ENCODE measurements at places on chromosomes 2 and 18.

DNA sequence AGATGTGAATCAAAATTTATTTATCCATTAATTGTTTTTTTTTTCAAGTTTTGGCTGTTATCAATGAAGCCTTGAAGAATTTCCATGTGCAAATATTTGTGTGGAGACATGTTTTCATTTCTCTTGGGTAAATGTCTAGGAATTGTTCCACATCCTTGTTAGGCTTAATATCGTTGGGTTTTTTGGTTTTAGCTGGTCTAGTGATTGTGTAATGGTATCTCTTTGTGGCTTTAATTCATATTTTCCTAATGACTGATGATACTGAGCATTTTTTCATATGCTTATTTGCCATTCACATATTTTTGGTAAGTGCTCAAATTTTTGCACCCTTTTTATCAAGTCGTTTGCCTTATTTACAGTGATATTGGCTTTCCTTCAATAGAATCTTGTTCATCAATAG is 250.3 kb upstream of the EPHA4 start:
- no peak for DNase-seq

GRCh38 chr2:144267239-144267638 is 252.7 kb downstream of the ZEB2 start:
- DNase-seq: no peak

DNA sequence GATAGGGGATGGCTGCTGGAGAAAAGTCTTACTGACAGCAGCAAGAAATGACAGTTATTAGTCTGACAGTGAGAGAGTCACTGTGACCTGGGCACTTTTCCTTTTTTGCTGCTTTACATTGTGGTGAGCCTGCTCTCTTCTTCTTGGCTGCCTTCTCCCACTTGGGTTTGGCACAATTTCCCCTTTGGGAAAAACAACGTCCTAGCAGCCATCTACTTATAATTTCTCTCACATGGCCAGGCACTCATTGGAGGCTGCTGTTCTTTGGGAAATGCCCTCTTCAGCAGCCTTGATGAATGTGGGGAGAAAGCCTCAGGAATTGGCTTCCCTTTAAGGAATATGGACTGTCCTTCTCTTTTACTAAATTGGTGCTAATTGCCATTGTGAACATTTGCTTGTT is 60.4 kb upstream of the SLC1A4 start:
- no peak for DNase-seq

- no peak for DNase-seq
Observed at GRCh38 chr18:741931-742512, 29.6 kb upstream of the ENOSF1 start.

DNA sequence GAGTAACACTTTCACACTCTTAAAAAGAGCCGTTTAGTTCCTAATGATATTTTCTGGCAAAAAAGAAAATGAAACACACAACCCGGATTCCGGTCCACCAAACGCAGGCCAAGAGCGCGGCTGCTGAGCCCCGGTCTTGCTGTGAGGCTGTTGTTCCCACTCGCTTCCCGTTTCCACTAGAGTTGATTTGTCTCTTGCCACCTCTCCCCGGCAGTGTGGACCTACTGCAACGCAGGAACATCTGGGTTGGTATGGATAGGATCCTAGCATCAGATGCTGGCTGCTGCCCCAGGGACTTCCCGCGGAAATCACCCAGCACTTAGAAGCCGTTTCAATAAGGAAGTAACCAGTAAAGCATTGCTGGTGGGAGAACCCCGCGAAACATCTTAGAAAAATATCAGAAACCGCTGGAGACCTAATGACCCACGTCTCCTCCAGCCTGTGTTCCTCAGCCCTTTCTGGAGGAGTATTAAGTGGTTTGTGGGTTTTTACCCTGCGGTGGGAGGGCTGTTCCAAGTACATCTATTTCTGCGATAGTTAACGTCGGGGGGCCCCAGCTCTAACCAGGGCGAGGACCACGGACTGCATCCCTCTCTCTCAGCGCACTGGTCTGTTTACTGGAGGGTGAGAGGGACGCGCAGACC is 939 bp downstream of the DOCK10 start:
- no peak for DNase-seq

DNA sequence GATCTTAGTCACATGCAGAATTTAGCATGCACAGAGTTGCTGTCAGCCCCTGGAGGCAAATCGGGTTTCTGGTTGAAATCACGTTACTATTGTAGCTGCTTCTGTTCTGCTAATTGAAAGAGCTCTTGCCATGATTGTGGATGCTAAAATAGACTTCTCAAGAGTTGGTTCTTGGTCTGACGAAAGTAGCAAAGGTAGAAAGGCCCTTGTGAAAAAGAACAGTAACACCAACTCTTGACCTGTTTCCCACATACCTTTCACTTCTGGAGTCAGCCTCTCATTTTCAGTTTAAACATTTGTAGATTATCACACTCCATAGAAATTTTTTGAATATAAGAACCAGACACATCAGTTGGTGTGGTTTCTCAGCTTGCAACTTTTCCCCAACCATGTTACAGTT is 110.0 kb upstream of the EPB41L3 start:
- no peak for DNase-seq

- DNase-seq: no peak
Observed at GRCh38 chr18:63292831-63293683, 26.5 kb downstream of the BCL2 start.

DNA sequence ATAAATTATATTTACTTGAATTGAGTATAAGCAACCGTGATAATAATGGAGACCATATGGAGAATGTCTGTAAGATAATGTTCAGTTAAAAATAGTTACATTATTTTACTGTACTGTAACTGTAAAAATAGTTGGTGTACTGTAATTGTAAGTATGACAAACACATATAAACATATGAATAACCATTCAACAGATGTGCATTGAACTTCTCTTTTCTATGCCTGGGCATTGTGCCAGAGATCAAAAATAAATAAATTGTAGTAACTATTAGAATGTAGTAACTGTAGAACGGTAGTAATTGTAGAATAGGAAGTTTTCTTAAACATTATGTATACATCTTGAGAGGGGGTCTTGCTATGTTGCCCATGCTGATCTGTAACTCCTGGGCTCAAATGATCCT is 287.4 kb upstream of the EPAS1 start:
- no peak for DNase-seq

DNA sequence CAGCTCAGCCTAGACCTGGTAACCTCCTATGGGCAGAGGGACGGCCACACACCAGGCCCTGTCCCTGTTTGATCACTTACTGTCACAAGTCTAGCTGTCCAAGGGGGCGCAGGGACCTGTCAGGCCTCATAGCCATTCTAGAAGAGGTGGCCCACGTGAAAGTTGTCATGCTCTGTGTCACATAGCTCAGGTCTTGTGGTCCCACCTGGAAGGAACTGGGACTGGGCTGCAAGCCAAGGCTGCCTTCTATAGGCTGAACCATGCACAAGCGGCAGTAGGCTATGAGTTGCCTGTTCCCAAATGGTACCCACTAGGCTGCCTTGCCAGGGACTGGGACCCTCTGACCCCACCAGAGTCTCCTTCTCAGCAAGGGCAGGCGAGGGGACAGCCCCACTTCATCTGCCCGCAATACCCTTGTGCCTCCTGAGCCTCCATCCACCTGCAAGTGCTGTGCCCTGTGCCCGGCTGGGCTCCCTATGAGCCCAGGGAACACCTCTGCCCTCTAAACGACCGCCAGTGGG is 177.5 kb downstream of the ANAPC1 start:
- DNase-seq: no peak

- no peak for DNase-seq
Observed at GRCh38 chr2:176813621-176814049, 399.0 kb upstream of the HNRNPA3 start.

DNA sequence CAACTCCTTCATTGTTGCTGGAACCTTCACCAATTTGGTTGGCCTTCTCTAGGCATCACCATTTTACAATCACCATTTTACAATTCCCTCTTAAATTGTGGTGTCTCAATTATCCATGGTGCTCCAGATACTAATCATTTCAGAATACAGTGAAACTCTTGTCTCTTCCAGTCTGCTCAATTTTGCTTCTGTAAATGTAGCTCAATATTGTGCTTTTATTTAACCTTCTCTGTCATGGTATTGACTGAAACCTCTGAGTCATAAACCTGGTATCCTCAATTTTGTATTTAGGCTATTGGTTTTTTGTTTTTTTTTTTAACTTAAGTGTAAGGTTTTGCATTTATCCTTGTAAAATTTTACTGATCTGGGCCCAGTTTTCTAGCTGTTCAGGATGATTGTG is 16.1 kb downstream of the STRADB start:
- DNase-seq: no peak

DNA sequence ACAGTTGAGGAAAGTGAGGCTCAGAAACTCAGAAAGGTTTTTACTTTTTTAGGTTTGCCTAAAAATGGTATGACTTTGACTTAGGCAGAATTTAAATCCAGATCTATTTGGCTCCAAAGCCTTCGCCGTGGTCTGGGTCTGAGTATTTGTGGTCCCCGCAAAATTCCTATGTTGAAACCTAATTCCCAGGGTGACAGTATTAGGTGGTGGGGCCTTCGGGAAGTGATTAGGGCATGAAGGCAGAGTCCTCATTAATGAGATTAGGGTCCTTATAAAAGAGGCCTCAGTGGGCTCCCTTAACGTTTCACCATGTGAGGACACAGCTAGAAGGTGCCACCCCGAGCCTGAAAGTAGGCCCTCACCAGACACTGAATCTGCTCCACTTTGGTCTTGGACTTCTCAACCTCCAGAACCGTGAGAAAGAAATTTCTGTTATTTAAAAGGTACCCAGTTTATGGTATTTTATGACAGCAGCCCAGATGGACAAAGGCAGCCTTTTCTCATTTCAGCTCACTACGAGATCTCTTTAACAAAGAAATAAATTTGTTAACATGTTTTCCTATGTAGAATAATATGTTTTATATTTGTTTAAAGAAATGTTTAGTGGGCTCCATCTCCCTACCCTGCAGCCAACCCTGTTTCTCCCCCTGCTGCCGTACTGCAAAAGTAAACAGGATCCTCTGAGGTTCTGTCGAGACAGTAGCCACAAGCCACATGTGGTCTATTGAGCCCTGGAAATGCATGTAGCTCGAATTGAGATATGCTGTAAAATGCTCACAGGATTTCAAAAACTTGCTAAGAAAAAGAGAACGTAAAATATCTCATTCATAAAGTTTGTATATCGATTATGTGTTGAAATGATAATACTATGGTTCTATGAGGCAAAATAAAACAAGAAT is 80.6 kb downstream of the MOGAT1 start:
- DNase-seq: no peak

DNA sequence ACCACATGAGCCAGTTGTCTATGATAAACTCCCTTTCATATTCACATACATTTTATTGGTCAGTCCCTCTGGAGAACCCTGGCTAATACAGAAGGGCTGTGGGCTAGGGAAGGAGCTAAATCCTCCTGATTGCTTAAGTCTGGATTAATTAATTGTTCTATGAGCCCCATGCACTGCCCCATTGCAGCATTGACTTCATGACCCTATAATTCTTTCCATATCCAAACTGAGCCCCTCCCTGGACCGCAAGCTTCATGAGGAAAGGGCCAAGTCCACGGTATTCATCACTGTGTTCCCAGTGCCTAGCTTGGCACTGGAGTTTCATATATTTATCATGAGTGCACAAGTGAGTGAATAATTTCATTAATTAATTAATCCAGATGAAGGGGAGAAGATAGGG is 124.0 kb downstream of the MBD2 start:
- no peak for DNase-seq

GRCh38 chr2:8566774-8567468 is 114.9 kb upstream of the ID2 start:
- DNase-seq: no peak

DNA sequence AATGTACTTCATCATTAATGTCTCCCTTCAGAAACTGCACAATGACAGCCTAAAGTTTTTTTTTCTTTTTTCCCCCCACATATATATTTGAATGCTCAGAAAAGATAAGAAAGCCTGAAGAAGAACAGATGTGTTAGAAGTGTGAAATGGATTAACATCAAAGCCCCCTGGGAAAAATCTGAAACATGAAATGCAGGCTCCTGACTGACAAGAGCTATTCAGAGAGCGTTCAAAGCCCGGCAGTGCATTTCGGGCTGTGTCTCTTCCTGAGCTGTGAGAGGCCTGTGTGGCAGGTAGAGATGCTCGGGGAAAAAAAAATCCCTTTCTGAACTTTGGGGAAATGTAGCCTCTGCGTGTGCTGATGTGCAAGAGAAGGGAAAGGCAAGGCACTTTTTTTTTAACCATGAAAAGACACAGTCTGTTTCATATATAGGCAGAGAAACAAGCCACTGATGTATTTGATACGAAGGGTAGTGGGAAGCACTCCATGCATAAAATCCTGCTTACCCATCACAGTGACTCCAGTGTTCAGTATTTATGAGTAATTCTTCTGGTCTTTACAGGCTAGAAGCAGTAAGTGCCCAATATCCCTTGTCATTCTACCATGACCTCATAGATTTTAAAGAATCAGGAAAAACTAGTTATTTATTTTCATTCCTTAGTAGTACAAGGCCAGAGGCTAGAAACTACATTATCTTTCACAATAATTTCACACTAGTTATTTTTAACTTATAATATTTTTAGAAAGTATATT is 1574.2 kb upstream of the PIK3C3 start:
- no peak for DNase-seq

- DNase-seq: no peak
Observed at GRCh38 chr2:205913668-205914067, 172.3 kb downstream of the INO80D start.

GRCh38 chr2:129778584-129778877 is 200.9 kb upstream of the RAB6C start:
- DNase-seq: no peak

DNA sequence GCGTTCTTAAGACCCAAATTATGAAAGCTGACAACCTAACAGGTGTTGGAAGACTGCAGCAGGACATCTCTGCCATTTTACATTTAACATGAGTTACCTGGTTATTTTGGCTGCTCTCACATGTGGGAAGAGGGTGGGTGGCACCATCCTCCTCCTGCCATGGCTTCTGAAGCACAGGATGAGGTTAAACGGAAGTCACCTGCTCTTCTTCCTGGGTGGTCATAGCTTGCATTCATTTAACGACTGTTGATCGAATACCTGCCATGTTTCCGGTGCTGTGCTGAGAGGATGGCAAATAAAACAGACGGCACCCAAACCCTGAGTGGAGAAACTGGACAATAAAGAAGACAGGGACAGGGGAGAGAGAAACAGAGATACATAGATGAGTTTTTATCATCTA is 118.0 kb downstream of the RHBDD1 start:
- DNase-seq: no peak

DNA sequence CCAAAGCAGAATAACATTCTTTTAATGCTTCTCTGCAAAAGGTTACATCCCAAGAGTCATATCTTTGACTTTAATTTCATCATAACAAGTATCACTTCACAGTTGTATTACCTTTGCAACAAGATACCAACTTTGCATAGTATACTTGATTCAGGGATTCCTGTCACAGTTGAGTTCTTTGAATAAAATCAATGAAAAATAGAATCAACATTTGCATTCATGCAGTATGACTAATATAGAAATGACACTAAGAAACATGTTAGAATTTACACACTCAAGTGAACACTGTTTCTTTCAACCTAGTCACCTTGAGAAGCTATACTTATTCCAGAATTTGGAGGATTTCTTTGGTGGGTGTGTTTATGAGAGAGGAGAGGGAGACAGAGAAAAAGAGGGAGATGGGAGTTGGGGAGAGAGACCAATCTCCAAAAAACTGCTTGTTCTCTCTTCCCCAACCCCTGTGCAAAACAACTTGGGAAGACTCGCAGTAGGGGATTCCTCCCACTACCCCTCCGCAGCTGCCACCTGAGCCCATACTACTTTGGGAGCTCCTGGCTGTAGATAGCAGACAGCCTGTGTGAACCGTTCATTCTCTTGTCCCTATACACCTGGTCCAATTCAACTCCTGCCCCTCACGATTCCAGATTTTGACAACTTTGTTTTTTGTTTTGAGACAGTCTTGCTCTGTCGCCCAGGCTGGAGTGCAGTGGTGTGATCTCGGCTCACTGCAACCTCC is 57.7 kb downstream of the PELI1 start:
- DNase-seq: no peak

All from ovary (tissue), 10 donors.